Activated CD4-positive, alpha-beta T cell treated with anti-CD3 and anti-CD28 coated beads for 1 hour (primary cell): ENCODE measurements at places on chromosomes 1 and 21.

- no peak for DNase-seq
These were observed 35.3 kb downstream of the VWA5B1 start for GRCh38 chr1:20325844-20326420.

DNA sequence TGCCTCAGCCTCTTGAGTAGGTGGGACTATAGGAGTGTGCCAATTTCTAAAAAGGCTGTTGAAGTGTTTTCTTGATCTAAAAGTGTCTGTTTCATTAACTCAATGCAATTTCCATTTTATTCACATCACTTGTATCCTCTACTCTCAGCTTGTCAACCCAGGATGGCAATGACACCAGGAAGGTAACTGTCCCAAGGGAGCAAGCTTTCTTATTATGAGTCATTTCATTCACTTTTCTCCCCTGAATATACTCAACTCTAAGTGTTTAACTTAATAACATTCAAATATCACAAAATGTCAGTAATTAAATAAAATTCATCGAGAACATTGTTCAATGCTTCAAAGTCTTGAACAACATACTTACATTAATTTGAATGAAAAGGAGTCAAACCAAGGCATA, 22.9 kb upstream of the GFI1 start:
- DNase-seq = no peak

- no peak for DNase-seq
These were observed 57.2 kb downstream of the DPT start for GRCh38 chr1:168671782-168672181.

- DNase-seq = no peak
These were observed 2.9 kb downstream of the TTC22 start for GRCh38 chr1:54798206-54798605.

DNA sequence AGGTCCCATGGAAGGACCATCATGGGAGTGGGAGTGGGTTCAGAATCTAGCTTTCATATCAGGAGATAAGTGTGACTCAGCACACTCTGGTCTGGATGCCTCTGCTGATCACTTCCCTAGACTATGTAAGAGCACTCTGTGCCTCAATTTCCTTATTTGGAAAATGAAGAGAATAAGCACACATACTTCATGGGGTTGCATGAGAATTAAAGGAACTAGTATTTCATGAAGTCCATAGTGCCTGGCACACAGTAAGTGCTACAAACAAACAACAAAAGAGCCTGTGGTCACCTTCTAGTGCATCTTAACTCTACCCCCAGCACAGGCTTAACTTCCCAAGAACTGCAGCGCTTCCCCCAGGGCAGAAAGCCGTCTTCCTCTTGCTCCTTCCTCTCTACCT, 9.6 kb upstream of the IL20 start:
- DNase-seq = no peak

- peak; percentile 26 for DNase-seq
These were observed 733 bp downstream of the KDM5B start for GRCh38 chr1:202807451-202807925.

GRCh38 chr21:38660333-38661196, 145.2 kb upstream of the ETS2 start:
- no peak for DNase-seq

- DNase-seq = no peak
These were observed 353.9 kb upstream of the CAMK1G start for GRCh38 chr1:209229494-209230061.

GRCh38 chr21:24222676-24223075, 1384.6 kb downstream of the MRPL39 start:
- no peak for DNase-seq

GRCh38 chr21:42319851-42320572, 4.8 kb upstream of the TFF3 start:
- DNase-seq = no peak

GRCh38 chr1:116857092-116857491, 52.6 kb upstream of the PTGFRN start:
- DNase-seq = no peak

GRCh38 chr1:232307296-232308017, 322.5 kb downstream of the SIPA1L2 start:
- DNase-seq = no peak

DNA sequence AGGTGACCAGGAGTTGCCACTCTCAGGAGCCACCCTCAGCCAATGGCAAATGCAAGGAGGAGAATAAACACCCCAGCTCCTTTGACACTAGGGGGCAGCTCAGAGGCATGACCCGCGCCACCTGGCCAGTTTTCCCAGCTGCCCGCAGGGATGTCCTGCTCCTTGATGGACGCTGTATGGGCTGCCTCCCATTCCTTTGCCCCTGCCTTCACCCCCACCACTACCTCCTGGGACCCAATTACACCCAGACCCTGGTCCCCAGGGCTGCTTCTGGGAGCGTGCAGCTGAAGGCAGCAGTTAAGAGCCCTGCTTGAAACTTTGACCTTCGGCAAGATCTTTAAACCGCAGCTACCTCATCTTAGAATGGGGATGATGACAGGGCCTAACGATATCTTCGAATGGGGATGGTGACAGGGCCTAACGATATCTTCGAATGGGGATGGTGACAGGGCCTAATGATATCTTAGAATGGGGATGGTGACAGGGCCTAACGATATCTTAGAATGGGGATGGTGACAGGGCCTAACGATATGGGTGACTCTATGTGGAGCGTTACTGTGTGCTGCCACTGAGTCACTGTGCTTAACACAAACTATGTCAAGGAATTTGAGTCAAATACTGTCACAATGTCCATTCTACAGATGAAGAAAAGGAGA, 163.0 kb upstream of the KAZN start:
- DNase-seq = no peak

- no peak for DNase-seq
These were observed 103.1 kb upstream of the SLC2A1 start for GRCh38 chr1:43061757-43062156.

GRCh38 chr1:211697356-211697755, 21.9 kb upstream of the NEK2 start:
- DNase-seq = no peak

DNA sequence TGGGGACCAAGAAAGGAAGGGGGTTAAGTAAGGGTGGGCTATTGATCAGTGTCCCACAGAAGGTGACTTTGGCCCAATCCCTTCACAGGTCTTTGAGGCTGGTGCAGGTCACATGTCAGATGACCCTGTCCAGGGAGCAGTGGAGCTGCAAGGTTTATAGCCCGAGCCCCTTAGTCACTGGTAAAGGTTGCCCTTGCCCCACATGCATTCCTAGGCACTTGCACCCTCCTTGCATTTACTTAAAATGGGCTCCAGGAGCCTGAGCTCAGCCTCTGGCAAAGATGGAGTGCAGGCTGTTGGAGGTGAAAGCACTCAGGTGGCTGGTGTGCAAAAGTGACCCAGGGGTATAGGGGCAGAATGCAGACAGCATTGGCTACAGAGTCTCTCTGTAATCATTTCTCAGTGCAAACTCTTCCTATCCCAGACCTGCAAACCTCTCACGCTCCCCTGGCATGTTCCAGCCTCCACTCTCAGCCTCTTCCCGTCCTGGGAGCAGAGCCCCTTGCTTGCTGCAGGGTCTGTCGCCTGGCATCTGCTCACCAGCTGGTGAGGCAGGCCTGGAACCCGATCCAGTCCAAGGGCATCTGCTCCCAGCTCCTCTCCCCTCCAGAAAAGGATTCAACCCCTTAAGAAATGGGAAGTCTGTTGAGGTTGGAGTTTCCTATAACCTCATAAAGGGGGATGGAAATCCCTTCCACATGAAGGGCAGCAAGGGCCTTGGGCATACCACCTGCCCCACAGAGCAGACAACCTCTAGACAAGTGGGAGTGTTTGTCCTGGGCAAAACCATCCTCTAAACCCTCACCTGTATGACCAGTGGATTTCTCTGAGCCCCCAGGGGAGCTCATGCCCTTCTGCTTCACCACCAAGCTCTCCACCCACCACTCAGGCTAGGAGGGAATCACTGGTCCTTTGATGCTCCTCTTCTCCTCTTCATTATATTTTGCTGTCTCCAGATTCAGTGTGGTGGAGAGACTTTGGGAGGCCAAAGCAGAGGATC, 23.1 kb upstream of the PTPRF start:
- no peak for DNase-seq

DNA sequence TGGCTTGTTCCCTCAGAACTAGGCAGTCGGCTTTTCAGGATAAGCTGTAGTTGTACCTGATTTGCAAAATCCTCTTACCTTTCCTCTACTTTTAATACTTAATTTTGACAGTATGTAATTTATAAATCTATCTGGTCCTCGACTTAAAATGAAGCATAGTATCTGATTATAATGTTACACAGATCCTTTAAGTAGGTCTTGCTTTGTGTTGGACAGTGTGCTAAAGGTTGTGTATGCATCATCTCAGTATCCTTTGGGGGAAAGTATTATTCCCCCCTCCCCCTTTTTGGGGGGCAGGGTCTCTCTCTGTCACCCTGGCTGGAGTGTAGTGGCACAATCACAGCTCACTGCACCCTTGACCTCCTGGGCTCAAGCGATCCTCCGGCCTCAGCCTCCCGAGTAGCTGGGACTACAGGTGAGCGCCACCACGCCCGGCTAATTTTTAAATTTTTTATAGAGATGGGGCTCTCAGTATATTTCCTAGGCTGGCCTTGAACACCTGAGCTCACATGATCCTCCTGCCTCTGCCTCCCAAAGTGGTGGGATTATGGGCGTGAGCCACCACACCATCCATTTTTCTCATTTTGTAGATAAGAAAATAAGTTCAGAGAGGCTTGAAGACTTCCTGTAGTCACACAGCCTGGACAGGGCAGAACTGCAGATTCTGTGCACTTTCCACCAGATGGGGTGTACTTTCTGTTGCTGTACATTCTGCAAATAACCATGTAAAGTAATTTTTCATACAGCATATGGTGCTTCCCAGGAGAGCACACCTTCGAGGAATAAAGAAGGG, 791 bp upstream of the STX6 start:
- no peak for DNase-seq

GRCh38 chr1:15680561-15681348, 3.4 kb upstream of the PLEKHM2 start:
- DNase-seq = no peak
